Nucleus accumbens (tissue), 56 donors: ENCODE measurements at places on chromosomes 6 and 20.

DNA sequence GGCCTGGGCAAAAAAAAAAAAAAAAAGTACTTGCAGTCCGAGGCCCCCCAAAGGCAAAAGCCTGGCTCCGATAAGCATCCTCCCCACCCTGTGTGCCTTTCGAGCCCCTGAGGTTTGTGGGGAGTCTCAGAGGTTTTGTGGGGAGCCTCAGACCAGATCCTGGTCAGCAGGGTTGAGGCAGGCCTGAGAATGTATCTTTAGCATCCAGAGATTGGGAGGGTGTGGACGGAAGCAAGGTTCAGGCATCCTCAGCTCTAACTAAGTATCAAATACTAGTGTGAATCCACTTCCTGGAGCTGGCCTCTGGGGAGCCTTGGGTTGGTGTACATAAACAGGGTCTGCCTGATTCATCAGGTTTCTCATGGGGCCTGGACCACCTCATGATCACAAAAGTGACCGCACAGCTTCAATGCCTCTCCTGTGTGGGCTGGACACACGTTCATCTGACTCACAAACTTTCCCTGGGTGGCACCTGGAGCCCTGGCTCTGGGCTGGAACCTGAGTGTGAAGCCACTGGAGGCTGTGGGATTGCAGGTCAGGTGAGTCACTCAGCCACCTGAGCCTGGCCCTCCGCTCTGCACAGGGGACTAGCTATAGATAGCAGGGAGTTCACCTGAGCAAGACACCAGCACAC, 24.4 kb downstream of the PCMTD2 start:
- no peak for DNase-seq

GRCh38 chr6:15588971-15589634, 73.7 kb downstream of the DTNBP1 start:
- no peak for DNase-seq

- DNase-seq = no peak
Observed at GRCh38 chr6:79719248-79719960, 88.3 kb downstream of the SH3BGRL2 start.

GRCh38 chr6:169837529-169838250, 86.3 kb downstream of the ERMARD start:
- DNase-seq = no peak
